ENCODE measurements at places on chromosomes 5 and 9.
A peak's percentile ranks its signal among the peaks of the same experiment; 100 is the strongest.

DNA sequence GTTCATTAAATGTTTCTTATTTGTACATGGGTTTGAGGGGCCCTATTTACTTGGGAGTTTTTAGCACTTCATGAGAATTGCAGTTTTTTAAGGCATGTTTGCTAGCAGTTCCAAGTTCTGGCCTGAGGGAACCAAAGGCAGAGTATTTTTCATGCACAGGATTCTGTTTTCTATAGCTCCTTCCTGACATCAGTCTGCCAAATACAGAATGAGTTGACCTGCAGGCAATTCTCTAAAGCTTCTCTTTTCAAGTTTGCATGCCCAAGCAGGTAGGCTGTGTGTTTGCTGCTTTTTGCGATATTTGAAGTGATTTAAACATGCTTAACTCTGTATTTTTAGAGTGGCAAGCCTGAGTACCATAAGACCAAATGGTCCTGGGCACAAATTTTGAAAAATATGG lies 75.8 kb downstream of the AOPEP start:
- no peak for DNase-seq

GRCh38 chr9:76221423-76221822 lies 172.8 kb downstream of the RFK start:
- no peak for DNase-seq

- no peak for DNase-seq
These were observed 369.3 kb upstream of the TRPC7 start for GRCh38 chr5:136734628-136735027.

GRCh38 chr5:88374391-88374790 lies 105.7 kb upstream of the TMEM161B start:
- DNase-seq, result no peak

DNA sequence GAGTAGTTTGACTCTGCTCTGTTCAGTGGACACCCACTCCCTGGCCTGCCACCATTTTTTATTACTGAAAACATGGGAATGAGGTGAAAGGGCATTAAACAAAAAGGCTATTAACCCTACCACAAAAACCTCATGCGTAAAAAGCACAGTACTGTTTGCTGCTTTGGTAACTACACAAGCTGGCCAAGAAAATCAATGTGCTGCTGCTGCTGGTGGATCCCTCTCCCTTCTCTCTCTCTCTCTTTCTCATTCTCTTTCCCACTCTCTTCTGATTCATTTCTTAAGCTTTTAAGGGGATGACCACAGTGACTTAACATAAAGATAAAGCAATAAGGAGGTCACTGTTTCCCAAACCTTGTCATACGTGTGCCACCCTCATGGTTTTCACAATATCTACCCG lies 183.2 kb upstream of the TBC1D2 start:
- peak; percentile 30 for DNase-seq

DNA sequence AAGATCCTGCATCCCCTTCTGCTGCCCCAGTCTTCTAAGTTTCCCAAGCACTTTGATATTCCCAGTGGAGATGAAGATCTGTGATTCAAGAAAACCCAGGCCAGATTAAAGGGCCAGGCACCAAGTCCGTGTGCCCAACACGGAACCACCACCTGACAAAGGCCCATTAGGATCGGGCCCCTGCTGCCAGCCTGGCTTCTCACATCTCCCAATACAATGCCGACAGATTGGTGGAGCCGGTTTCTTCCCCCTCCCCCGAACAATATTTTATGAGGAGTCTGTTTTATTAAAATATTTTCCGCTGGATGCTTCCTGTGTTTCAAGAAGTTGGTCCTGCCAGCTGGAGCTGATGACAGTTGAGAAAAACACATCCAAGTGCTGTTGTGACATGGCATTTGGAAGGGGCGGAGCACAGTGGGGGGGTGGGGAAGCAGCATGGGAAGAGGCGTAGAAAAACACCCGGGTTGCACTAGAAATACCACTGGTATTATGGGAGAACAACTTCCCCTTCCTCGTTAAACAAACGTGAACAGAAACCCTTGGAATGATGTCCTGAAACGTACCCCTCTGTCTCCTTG lies 45.0 kb downstream of the CRB2 start:
- no peak for DNase-seq

- DNase-seq, result no peak
These were observed 107.3 kb upstream of the PTGER4 start for GRCh38 chr5:40572391-40572790.

All from EH (cell line).